Temporal lobe (tissue), 4 donors: ENCODE measurements at places on chromosomes 1 and 21. TPM values are rescaled to one million over a fixed set of nuclear protein-coding genes. Genes with fewer than 3 reads are reported as not detected.

The DSCAM gene
- total RNA-seq, result 16.0 TPM

The SPATA46 gene
- not detected for total RNA-seq

The FCRL1 gene
- total RNA-seq, result under 0.01 TPM

The SELL gene
- 0.49 TPM for total RNA-seq

The LPAR3 gene
- 0.74 TPM for total RNA-seq

The PLEKHN1 gene
- total RNA-seq, result not detected

The ACTL8 gene
- not detected for total RNA-seq

The RXRG gene
- total RNA-seq, result 7.1 TPM

The GUCA2A gene
- not detected for total RNA-seq

The ADAM30 gene
- total RNA-seq, result not detected

The CRYAA gene
- total RNA-seq, result not detected

The THEM5 gene
- not detected for total RNA-seq

The BARHL2 gene
- total RNA-seq, result not detected

The KCNJ9 gene
- 10.6 TPM for total RNA-seq

The GRIK1 gene
- 4.9 TPM for total RNA-seq

The SASS6 gene
- 3.9 TPM for total RNA-seq

The CENPF gene
- 14.8 TPM for total RNA-seq

The PDPN gene
- 7.4 TPM for total RNA-seq

The ARHGEF19 gene
- 0.49 TPM for total RNA-seq

The GJB5 gene
- total RNA-seq, result not detected

The ELF3 gene
- total RNA-seq, result 0.74 TPM

The TMEM200B gene
- 0.49 TPM for total RNA-seq

The RCC1 gene
- 11.1 TPM for total RNA-seq

The GJC2 gene
- total RNA-seq, result 0.74 TPM

The CLCNKB gene
- under 0.01 TPM for total RNA-seq

The LCE1B gene
- total RNA-seq, result not detected

The WDR64 gene
- not detected for total RNA-seq

The PRR9 gene
- total RNA-seq, result 0.49 TPM

The CD247 gene
- total RNA-seq, result 1.7 TPM

The HSPB7 gene
- not detected for total RNA-seq

The SLAMF9 gene
- not detected for total RNA-seq

The IGSF3 gene
- total RNA-seq, result 118 TPM

The C4BPA gene
- total RNA-seq, result not detected

The TTC24 gene
- not detected for total RNA-seq

The SHISA4 gene
- total RNA-seq, result 17.2 TPM

The OR14K1 gene
- not detected for total RNA-seq

The NR1I3 gene
- total RNA-seq, result under 0.01 TPM

The A3GALT2 gene
- not detected for total RNA-seq

The PLPPR4 gene
- 134 TPM for total RNA-seq

The PCAT6 gene
- not detected for total RNA-seq

The VTCN1 gene
- 0.49 TPM for total RNA-seq

The NLRP3 gene
- total RNA-seq, result 0.74 TPM

The FAAH gene
- 17.0 TPM for total RNA-seq

The FMO3 gene
- 0.49 TPM for total RNA-seq

The MATN1 gene
- total RNA-seq, result under 0.01 TPM
